ENCODE measurements at places on chromosomes 13 and 19.

- DNase-seq, result no peak
Measured at GRCh38 chr13:74825152-74825937, 656.6 kb downstream of the TBC1D4 start.

GRCh38 chr13:26485786-26486185, 71.7 kb upstream of the WASF3 start:
- DNase-seq, result no peak

- no peak for DNase-seq
Measured at GRCh38 chr19:55466241-55466614, 1.7 kb upstream of the C19orf85 start.

DNA sequence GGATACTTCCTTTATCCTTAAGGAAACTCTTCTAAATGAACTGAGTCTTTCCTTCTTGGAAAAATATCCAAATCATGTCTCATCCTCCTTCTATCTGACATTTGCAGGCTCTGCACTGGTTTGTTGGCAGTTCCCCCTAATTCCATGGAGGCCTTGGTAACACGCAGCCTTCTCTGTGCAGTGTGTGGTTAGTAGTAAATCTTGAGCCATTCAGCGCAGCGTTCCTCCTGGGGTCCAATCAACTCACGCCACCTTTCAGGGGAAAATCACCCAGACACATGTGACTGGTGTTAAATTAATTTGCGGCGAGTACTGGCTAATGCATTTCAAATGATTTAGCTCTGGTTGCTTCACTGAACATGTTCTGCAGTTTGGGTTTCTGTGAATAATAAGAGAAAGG, 21.0 kb upstream of the CBY2 start:
- no peak for DNase-seq

GRCh38 chr13:30773561-30773960, 38.2 kb downstream of the ALOX5AP start:
- no peak for DNase-seq

- DNase-seq, result no peak
Measured at GRCh38 chr19:11168568-11168967, 13.0 kb upstream of the SPC24 start.

DNA sequence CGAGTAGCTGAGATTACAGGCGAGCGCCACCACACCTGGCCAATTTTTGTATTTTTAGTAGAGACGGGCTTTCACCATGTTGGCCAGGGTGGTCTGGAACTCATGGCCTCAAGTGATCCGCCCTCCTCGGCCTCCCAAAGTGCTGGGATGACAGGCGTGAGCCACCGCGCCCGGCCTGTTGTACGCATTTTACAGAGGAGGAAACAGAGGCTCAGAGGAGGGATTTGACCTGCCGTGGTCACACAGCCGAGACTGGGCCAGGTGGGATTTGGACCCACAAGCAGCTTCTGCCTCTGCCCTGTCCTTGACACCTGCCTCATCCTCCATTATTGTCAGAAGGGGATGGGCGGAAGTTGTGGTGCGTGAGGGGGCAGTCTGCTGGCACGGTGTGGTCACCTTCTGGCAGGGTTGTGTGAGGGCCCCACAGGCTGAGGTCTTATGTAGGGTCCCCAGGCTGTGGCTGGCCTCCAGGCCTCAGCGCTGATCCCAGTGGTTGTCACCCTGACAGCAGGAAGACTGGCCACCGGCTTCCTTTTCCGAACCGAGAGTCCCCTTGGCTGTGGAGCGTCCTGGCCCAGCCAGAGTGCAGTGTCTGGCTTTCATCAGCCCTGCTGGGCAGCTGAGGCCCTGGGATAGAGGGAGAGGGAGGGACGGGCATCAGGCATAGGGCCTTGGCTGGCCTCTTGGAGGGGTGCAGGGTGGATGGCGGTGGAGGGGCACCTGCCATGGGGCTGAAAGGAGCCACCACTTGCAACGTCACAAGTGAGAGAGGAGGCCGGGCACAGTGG, 20.3 kb downstream of the NFIC start:
- DNase-seq, result no peak

DNA sequence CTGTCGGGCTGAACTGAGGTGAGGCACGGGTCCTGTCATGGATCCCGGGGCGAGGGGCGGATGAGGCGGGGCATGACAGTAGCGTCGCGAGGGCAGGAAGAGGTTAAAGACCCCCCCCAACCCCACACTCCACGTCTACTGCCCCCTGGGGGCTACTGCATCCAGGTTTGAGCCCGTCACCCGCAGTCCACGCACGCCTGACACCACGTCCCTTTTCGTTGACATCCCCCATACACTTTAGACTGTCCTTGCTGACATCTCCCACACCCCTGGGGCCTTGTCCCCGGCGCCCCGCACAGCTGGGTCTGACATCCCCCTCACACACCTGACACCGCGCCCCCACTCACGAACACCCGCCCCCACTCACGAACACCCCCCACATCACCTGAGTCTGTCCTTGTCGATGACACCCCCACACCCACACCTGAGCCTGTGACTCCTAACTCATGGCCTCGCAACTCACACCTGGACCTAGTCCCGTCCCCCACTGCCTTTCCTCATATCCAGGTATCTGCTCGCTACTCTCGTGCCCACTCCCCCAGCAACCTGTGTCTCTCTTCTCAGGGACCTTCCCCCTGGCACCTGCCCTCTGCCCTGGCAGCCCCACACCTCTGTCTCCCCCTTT, 416 bp downstream of the SLC25A42 start:
- peak; percentile 46 for DNase-seq

- no peak for DNase-seq
Measured at GRCh38 chr13:111177921-111178320, 62.8 kb downstream of the ARHGEF7 start.

- peak; percentile 81 for DNase-seq
Measured at GRCh38 chr19:17784201-17785008, 10.5 kb upstream of the B3GNT3 start.

DNA sequence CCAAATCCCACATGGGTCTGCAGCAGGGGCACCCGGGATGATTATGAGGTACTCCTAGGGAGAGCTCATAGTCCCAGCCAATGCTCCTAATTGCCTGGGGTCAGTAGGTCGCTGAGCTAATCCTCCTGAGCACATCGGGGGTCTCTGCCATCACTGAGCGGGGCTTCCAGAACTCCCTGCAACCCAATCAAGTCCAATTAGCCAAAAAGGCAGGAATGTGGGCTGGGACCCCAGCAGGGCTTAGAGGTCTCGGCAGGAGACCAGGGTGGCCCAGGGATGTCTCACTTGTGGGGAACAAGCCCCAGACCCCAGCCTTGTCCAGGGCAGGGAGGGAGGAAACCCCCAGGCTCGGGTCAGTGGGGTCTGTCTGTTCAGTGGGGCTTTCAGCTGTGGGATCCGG, 17.1 kb upstream of the CPAMD8 start:
- DNase-seq, result no peak

DNA sequence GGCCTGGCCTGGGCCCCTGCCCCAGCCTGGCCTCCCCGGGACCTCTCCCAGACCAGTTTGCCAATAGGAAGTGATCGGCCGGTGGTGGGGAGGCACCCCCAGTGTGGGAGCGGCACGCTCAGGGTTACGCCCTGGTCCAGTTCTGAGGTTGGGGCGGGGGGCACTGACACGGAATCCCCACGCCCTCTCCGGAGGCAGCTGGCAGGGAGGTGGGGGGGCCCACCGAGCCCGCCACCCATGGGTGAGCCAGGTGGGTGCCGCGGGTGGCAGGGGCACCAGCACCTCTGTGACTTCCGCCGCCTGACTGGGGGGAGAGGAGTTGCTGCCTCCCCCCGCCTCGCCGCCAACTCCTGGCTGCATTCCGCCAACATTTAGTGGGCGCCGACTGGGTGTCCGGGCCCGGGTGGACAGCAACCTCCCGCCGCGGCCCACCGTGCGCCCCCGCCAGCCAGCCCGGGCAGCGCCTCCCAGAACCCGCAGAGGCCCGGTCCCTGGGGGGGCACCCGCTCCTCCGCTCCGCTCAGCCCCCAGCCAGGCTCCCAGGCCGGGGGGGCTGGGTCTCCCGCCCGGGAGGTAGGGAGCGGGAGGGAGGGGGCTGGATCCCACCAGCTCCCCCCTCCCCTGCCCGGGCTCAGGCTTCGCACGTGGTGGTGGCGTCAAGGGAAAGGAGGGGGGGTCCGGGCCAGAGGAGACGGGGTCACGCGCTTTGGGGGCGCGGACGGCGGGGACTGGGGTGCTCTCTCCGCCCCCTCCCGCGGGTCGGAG, 2.0 kb downstream of the ZBTB7A start:
- no peak for DNase-seq

DNA sequence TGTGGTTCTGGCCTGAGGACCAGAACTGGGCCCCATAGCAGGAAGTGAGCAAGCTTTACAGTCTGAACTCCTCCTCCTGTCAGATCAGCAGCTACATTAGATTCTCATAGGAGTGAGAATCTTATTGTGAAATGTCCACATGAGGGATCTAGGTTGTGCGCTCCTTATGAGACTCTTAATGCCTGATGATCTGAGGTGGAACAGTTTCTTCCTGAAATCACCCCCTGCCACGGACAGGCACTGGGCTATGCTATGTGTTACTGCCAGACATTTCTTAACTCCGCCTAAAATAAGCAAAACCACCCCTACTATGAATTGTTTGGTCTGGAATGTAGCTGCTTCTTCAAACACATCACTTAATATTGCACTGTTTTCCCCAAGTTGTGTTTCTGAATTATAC, 4.6 kb downstream of the FBXL3 start:
- no peak for DNase-seq

GRCh38 chr19:14561847-14562351, 10.0 kb downstream of the NDUFB7 start:
- no peak for DNase-seq

DNA sequence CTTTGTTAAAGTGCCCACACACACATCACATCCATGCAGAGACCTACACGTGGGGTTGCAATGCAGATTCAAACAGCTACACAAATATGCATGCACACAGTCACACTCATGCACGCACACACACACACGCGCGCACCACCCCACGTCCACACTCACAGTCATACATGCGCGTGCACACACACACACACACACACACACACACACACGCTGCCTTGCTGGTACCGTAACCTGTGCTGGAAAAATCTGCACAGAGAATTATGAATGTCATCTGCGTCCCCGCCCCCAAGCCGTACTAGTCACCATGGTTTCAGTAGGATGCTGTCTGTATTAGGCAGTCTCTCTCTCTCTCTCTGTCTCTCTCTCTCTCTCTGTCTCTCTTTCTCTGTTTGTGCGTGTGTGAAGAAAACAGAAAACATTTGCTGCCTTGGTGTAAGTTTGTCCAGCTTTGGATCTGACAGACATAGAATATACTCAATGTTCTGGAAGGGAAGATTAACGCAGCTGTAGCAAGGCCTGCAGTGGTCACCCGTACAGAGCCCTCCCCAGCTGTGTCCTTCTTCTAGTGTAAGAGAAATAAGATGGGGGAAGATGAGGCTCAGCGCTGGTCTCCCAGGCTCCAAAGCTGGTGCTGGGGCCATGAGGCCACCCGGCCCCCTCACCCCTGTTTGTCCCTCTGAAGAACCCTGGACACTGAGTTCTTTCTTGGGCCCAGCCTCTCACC, 26.4 kb upstream of the DPP9 start:
- DNase-seq, result no peak

GRCh38 chr19:15595069-15595468, 19.9 kb upstream of the CYP4F8 start:
- DNase-seq, result no peak

- no peak for DNase-seq
Measured at GRCh38 chr13:71820699-71821098, 46.3 kb downstream of the DACH1 start.

DNA sequence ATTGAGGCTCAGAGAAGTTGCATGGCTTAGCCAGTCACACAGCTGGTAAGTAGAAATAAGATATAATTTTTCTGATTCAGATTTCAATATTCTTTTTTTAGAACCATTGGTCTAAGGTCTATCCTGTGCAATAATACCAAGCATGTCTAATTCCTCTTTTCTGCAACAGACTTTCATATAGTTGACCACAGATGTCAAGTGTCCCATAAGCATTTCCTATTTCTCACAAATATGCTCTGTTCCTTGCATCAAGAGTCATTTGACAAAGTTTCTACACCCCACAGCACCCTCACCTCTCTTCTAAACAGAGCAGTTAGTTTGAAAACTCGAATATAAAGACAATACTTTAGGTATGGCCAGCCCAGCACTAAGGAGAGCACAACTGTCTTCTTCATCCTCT, 26.8 kb upstream of the SACS start:
- no peak for DNase-seq

DNA sequence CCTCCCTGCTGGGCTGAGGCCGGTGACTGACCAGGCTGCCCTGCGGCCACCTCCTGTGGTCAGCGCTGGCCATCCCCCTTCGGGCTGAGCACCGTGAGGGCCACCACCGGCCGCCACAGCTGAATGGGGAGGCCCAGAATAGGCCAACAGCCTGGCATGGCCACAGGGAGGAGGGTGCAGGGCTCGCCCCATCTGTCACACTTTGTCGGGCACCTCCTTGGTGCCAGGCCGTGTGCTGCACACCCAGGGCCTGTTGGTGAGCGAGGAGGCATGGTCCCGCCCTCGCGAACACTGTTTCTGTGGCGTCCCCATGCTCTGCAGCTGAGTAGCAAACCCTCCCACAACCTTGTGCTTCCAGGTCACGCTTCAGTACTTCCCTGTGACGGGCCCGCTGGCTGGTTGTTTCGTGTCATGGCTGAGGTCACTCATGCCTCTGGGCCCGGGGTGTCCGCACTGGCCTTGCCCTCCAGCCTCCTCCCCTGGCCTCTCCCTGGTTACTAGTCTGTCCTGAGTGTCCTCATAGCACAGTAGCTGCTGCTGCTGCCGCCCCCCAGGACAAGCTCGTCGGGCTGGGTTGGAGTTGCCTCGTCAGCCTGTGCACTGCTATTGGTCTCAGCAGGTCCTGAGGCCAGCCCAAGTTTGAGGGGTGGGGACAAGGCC, 15.2 kb downstream of the EPN1 start:
- DNase-seq, result no peak
